Skin of body (tissue), 3 donors: ENCODE measurements at places on chromosomes 4 and X. TPM values are rescaled to one million over a fixed set of nuclear protein-coding genes. Genes with fewer than 3 reads are reported as not detected.

Gene GPR143
- 1.6 TPM for total RNA-seq

Gene FHIP1A
- total RNA-seq, result 30.6 TPM

Gene EDNRA
- total RNA-seq, result 51.1 TPM

Gene GABRQ
- 0.79 TPM for total RNA-seq

Gene MANBA
- 25.9 TPM for total RNA-seq

Gene TMEM192
- total RNA-seq, result 4.2 TPM

Gene MXRA5
- total RNA-seq, result 30.7 TPM

Gene BEND4
- under 0.01 TPM for total RNA-seq

Gene SETD7
- total RNA-seq, result 47.2 TPM

Gene SYNPO2
- total RNA-seq, result 26.7 TPM

Gene PLAC1
- total RNA-seq, result 0.39 TPM

Gene NXF2B
- not detected for total RNA-seq

Gene IQCM
- total RNA-seq, result not detected
